CD8-positive, alpha-beta memory T cell (primary cell): ENCODE measurements at places on chromosomes 4 and X. TPM values are rescaled to one million over a fixed set of nuclear protein-coding genes. Genes with fewer than 3 reads are reported as not detected.

Gene CDKL2
- 0.37 TPM for total RNA-seq

Gene SSX2
- total RNA-seq: not detected

Gene ARMCX4
- total RNA-seq: 3.9 TPM

Gene CXCL13
- 3.1 TPM for total RNA-seq

Gene TRIM75
- not detected for total RNA-seq

Gene PLK4
- total RNA-seq: 32.6 TPM

Gene MECP2
- total RNA-seq: 49.5 TPM

- DNase-seq: peak; percentile 28
These were observed 45.8 kb upstream of the ITM2A start for GRCh38 chrX:79412972-79413371.

GRCh38 chr4:99389606-99390005 is 37.1 kb upstream of the ADH1C start:
- no peak for DNase-seq

DNA sequence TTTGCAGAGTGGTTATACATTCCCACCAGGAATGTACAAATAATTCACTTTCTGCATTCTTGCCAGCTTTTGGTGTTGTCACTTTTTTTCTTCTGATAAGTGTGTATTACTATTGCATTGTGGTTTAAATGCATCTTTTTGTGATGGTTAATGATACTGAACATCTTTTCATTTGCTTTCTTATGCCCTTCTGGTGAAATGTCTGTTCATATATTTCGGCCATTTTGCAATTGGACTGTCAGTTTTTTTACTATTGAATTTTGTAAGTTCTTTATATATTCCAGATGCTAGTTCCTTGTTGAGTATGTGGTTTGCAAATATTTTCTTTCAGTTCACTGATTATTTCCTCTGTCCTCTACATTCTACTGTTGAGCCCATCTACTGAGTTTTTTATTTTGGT is 19.4 kb upstream of the BMP2K start:
- DNase-seq: no peak

GRCh38 chr4:16418814-16419213 is 192.5 kb upstream of the TAPT1 start:
- DNase-seq: no peak

- no peak for DNase-seq
These were observed 33.3 kb downstream of the REST start for GRCh38 chr4:56940971-56941370.

DNA sequence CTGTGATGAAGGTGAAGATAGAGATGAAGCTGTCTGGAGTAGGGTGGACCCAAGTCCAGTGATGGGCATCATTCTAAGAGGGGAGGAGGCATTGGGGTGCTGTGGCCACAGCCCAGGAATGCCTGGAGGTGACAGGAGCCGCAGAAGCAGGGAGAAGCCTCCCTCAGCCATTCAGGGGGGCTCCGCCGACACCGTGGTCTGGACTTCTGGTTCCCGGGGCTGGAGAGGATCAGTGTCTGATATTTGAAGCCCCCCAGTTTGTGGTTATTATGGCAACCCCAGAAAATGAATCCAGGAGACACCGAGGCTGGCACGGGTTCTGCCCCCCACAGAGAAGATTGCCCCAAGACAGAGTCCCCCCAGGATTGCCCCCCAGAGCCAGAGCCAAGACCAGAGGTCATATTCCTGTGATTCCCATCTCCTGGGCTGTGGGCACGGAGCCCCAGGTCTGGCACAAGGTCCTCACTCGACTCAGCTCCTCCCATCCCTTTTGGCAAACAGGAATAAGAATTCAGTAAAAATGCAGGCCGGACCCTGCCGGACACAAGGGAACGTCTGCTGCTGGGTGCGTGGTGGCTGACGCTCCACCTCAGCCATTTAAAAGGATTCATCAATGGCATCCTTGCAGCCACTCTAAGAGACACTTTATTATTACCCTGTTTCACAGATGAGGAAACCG is 116.6 kb downstream of the CPZ start:
- no peak for DNase-seq

- DNase-seq: no peak
These were observed 4.3 kb upstream of the SHROOM3 start for GRCh38 chr4:76430519-76431388.

GRCh38 chr4:57097711-57098110 is 12.5 kb downstream of the IGFBP7 start:
- no peak for DNase-seq

GRCh38 chr4:673349-674091 is 556 bp downstream of the ATP5ME start:
- no peak for DNase-seq

- DNase-seq: no peak
These were observed 348.0 kb upstream of the POU3F4 start for GRCh38 chrX:83160096-83160495.

- DNase-seq: no peak
These were observed 132.8 kb upstream of the FUNDC1 start for GRCh38 chrX:44675362-44676024.

DNA sequence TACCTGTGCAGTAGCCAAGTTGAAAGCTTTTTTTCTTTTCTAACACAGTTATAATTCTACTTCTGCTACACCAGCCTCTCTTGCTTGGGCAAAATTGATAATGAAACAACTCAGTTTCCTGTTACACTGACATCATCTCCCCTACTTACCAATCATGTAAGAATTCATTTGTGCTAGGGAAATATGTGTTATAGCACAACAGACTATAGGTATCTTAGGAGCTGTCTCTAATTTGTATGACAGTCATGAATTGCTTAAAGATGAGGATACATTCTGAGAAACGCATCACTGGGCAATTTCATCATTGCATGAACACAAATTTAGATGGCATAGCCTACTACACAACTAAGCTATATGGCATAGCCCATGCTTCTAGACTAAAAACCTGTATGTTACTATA is 246.3 kb upstream of the ANKRD50 start:
- DNase-seq: no peak

DNA sequence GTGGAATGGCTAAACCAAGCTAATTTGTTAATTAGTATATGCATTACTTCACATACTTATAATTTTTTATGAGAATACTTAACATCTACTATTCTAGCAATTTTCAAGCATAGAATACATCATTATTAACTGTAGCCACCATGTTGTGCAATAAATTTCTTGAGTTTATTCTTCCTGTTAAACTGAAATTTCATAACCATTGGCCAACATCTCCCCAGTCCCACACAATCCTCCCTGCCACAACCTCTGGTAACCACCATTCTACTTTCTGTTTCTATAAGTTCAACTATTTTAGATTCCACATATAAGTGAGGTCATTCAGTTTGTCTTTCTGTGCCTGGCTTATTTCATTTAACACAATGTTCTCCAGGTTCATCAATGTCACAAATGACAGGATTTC is 208.5 kb downstream of the PPP4R3C start:
- DNase-seq: no peak

- no peak for DNase-seq
These were observed 93.4 kb downstream of the TMA16 start for GRCh38 chr4:163587867-163588266.

GRCh38 chrX:129877401-129877800 is 28.6 kb upstream of the UTP14A start:
- DNase-seq: no peak

DNA sequence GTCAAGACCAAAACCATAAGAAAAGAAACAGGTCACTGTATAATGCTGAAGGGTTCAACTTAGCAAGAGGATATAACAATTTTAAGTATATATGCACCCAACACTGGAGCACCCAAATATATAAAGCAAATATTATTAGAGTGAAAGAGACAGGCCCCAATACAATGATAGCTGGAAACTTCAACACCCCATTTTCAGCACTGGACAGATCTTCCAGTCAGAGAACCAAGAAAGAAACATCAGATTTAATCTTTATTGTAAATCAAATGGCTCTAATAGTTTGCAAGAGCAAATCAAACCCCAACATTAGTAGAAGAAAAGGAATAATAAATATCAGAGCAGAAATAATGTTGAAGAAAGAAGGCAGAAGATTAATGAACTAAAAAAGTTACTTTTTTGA is 36.2 kb downstream of the MAGED4 start:
- no peak for DNase-seq

DNA sequence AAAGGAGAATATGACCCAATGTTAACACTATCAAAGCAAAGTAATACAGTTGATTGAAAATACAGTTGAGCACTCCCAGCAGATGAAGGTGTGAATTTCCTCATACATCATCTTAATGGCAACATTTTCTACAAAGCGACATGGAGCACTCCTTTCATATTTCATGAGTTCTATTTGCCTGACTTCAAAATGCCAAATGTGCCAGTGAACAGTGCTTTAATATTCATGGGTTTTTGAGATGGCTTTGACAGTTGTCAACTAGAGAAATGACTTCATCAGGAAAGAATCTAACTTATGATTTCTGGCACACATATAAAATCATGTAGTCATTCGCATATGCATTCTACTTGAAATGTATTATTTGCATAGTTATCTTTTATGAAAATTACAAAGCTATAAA is 222.4 kb downstream of the GALNTL6 start:
- no peak for DNase-seq

- no peak for DNase-seq
These were observed 99.5 kb downstream of the FBXW7 start for GRCh38 chr4:152436384-152436783.

DNA sequence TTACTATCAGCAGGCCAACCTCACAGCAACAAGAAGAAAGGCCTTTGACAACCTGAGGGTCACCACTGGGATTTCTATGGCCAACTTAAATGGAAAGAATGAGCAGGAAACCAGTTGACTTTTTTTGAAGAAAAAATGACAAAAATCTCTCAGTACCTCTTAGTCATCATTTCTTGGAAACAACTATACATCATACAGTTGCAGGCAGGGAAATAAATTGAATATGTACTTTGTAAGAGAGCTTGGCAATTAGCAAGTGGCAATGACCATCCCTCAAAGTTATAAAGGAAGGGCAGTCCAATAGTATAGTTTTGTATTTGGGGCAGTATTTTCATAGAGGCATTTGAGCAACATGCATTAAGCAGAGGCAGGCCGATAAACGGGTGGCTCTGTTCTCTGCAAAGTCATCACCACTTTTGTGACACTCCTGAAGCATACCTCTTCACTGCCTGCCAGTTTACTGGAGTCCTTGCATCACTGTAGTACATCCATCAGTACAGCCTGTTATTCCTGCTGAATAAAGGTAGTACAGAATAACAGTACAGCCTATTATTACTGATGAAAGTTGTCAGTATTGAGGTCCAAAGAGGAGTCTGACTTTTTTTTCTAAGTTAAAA is 83.3 kb upstream of the AMELX start:
- no peak for DNase-seq

DNA sequence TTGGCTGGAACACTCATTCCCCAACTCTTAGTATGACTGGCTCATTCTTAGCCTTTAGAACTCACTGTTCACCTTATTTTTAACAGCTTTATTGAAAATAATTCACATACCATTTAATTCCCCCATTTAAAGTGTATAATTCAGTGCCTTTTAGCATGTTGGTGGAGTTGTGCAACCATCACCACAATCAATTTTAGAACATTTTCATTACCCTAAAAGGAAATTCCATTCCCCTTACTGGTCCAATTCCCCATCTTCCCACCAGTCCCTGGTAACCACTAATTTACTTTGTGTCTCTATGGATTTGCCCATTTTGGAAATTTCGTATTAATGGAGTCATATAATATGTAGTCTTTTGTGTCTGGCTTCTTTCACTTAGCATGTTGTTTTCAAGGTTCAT is 19.7 kb downstream of the NHSL2 start:
- no peak for DNase-seq

- no peak for DNase-seq
These were observed 5.1 kb downstream of the EFNB1 start for GRCh38 chrX:68833855-68834331.

GRCh38 chrX:104662694-104663093 is 96.7 kb downstream of the IL1RAPL2 start:
- DNase-seq: no peak

DNA sequence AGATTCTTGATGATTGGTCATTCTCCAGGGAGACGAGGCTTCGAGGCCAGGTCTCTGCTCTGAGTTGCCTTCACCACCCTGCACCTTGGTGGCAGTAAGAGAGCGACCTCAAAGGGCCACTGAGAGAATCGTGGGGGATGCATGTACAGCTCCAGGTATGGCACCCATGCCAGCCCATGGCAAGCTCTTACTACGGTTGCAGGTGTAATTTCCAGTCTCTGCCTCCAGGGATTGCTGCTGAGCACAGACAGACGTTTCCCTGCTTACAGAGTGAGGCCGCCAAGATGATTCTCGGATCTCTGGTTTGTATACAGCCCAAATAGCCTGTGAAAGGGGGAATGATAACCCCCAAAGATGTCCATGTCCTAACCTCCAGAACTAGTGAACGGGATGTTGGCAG is 16.3 kb upstream of the DRD5 start:
- no peak for DNase-seq

DNA sequence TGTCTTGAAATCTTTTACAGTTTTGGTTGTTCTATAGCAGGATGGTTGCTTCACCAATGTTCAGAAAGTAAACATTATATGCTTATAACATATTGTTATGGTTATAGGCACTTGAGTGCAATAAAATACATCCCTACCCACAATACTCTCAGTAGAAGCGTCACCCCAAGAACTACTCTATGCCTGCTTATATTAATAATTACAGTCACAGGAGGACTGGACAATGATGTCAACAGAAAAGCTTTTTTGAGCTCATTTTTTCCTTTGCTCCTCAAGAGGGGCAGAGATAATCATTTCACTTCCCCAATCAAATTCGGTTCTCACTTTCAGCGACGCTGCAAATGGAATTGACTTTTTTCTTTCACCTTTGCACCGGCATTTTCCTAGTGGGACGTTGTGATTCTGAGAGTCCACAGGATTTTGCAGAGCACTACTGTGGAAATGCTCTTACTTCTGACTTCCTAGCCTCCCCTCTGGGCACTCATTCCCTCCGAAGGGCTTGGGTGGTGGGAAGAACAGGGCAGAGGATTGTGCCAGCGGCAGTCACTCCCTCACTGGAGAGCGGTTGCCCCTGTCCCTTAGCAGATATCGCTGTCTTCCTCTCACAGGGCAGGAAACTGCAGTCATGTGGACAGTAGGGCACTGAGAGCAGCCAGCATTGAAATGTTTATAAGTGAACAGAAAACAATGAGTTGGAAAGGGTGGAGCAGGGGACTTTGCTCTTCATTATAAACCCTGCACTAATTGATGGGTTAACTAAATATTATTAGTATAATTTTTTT is 24.9 kb upstream of the SGMS2 start:
- no peak for DNase-seq

- DNase-seq: no peak
These were observed 381.8 kb downstream of the PPP1R2C start for GRCh38 chrX:42396136-42396535.

DNA sequence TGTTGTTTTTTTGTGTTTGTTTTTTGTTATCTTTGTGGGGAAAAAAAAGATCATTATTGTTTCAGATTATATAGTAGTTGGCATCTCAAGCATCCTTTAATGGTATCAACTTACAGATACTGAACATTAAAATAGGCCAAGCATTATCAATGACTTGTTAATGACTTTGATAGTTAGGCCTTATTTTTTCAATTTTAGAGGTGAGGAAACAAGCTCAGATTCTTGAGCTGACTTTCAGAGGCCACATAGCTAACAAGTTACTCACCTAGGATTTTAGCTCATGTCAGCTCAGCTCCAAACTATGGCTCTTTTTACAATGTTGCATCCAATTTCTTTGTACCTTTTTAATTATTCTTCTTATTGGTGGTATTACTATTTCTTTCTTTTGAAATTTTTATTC is 471 bp upstream of the PLAC8 start:
- DNase-seq: no peak
